Naive thymus-derived CD4-positive, alpha-beta T cell (primary cell): ENCODE measurements at places on chromosomes 1 and 21.
A peak's percentile ranks its signal among the peaks of the same experiment; 100 is the strongest.

DNA sequence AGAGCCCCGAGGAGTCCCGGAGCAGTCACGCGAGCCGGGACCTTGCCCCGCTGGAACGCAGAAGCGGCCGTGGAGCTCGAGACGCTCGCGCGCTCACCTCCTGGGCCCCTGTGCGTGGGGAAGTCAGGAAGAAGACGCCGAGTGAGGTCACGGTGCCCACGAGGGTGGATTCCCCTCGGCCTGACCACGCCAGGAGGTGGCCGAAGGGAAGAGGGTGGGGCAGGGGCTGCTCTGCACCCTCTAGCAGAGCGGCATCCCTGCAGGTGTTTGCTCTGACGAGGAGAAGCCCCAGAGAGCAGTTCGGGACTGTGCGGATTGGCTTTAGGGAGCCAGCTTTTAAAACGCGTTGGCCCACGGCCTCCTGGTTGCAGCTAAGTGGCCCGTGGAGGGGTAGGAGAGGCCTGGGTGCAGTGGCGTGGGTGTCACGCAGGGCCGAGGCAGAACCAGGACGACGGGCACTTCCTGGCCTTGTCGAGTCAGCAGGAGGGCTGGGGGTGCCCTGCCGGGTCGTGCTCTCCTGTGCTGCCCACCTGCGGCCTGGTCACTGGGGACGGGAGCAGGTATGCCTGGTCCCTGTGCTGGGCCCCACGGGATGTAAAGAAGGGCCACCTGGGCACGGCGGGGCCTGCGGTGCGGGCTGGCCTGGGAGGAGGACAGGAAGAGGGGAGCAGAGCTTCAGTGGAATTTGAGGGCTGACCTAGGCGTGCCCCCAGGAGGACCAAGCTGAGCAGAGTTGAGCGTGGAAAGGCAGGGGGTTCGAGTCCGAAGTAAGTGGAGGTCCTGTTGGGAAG lies 1.0 kb downstream of the PDXK start:
- DNase-seq = no peak

DNA sequence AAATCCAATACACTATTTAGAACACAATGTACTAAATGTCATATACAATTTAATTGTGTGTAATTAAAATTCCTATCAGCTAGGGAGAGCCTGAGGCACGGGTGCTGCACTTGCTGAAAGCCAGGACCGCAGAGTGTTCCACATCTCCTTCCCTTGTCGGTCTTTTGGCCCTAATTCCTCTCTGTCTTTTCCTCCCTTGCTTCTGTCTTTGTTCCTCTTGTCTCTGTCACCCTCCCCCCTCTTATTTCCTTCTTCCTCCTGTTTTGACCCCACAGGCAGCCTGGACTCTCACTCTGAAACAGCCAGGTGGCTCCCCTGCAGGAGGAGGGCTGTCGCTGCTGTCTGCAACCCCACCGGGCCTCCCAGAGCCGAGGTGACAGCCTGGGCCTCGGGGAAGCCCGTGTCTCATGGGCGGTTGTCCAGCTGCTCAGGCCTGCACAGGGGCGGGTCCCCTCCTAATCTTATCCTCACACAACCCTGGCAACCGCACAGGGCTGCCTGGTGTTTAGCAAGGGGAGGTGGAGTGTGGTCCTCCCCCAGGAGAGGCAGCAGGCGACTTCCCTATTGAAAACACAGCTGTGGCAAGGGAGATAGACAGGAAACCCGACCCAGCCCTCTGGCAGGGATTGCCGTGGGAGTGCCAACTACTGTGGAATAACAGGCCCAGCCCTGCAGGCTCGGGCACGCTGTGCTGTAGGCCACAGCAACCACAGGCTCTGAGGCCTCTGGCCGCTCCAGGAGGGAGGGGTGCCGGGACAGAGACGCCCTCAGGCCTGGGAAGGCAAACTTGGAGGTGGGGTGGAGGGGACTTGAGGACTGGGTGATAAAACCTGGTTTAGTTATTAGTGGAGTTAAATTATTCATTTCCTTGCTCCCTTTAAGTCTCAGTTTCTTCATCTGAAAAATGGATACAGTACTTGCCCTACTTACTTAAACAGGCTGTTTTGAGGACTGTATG lies 68.8 kb upstream of the WDR26 start:
- no peak for DNase-seq

GRCh38 chr1:195721210-195721971 lies 886.8 kb downstream of the KCNT2 start:
- DNase-seq = no peak

GRCh38 chr1:47507881-47508701 lies 70.2 kb downstream of the FOXD2 start:
- peak; percentile 9 for DNase-seq

DNA sequence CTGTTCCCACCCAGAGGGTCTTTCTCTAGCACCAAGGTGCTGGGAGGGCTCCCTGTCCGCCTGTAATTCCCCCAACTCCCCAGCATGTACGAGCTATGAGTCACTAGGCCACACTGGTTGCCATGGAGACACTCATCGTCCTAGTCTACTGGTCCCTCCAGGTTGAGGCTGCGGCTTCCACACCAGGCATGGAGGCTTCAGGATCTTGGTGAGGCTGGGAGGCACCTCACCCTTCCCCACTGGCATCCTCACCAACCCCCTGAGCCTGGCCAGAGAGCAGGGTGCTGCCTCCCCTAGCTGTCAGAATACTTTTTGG lies 75.6 kb upstream of the KAZN start:
- no peak for DNase-seq

GRCh38 chr1:55877437-55878232 lies 662.5 kb upstream of the USP24 start:
- no peak for DNase-seq

DNA sequence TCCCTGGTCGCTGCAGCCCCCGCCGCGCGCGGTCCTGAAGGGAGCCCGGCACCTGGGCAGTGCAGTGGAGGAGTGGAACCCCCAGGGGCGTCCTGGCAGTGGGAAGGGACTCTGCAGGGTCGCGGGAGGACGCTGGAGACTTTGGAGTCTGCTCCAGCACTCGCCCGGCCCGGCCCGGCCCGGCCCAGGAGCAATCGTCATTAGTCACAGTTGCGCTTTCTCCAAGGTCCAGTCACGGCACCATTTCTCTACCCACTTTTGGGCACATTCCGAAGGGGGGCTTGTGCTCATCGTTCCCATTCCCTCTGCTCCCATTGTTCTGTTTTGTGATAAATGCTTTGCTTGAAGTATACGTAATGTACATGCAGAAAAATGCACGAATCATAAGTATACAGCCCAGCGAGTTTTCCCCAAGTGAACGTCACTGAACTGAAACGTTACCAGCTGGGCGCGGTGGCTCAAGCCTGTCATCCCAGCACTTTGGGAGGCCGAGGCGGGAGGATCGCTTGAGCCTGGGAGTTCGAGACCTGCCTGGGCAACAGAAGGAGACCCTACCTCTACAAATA lies 999 bp downstream of the THAP3 start:
- DNase-seq = no peak

DNA sequence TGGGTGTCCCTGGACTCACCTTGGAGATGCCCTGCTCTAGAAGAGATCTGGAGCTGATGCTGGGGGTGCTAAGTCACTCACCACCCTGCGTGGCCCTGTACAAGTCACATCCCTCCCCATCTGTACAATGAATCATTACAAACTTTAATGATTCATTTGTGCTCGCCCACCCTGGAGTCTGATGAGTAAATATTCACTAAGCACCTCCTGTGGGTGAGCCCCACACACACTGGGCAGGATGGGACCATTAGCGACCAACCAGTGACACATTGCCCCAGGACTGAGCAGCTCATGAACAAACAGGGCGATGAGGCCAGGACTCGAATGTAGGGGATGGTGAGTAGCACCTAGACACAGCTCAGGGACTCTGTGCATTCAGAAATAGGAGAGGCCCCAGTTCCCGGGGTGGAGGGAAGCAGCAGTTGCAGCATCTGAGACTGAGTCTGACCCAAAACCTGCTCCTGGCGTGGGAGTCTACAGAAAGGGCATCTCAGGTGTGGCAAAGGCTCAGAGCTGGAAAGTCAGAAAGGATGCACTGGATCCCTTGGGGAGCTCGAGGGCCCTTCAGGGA lies 18.1 kb upstream of the PDZK1IP1 start:
- no peak for DNase-seq

- no peak for DNase-seq
These were observed 124.7 kb downstream of the SYT2 start for GRCh38 chr1:202585590-202585933.

- no peak for DNase-seq
These were observed 210.6 kb downstream of the HLX start for GRCh38 chr1:221089803-221090202.

DNA sequence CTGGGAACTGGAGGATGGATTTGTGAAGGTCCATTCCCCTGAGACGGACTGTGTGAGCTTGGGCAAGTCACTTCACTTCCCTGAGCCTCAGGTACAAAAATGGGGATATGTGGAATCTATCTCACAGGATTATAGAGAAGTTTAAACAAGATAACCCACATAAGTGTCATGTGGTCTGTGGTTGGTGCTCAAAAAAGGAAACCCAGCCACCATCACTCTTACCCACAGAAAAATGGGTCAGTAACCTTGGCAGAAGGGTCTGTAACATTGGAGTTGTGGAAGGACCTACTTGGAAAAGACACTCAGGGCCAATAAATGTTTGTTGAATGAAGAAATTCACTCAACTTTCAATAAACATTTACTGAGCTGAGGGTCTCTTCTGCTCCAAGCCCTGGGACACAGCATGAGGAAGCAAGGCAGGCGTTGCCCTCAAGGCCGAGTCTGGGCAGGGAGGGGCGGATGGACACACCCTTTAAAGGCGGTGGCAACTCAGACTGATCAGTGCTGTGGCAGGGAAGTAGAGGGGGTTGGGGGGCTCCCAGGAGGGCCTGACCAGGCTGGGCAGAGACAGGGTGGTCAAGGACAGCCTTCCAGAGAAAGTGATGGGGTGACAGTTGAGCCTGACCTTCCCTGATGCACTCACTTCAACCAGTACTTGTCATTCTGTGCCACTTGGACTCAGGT lies 66.7 kb upstream of the ACOT11 start:
- no peak for DNase-seq

- DNase-seq = no peak
These were observed 83.0 kb downstream of the HMGB4 start for GRCh38 chr1:33946836-33947235.

DNA sequence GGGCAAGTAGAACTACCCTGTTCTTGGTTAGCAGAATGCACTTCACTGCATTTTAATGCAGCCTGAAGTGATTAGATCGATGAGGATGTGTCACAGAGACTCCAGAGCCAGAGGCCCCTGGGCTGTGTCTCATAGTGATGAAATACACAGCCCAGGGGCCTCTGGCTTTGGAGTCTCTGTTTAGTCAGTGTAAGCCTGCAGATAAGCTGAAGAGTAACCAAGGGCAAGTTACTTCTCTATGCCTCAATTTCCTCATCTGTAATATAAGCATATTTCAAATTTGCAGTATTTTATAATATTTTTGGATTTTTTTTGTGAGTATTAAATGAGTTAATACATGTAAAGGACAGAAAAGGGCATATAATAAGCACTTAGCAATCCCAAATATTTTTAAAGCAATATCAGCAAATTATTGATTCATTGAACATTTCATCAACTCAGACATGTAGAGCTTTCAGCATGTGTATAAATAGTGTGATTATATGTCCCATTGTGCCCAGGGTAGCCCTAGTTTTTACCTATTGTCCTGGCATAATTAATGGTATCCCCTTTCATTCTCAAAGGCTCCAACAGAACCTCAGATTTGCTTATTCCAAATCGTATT lies 23.6 kb upstream of the APOBEC4 start:
- DNase-seq = no peak

DNA sequence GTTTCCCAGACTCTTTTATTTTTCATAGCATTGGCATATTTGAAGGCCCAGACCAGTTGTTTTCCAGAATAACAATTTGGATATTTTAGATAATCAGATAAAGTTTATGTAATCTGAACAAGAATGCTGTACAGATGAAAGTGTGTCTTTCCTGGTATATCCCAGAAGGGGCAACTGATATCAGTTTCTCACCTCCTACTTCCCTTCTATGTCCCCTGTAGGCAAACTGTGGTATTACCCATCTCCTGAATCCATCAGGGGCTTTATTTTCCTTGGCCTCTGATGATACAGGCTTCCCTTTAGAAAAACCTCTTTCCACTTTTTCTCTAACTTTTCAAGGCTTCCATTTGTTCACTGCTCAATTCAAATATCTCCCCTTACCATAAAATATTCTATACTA lies 87.5 kb upstream of the RGS1 start:
- DNase-seq = no peak

GRCh38 chr1:61925591-61926298 lies 183.5 kb downstream of the PATJ start:
- DNase-seq = no peak
